Activated CD4-positive, alpha-beta T cell treated with anti-CD3 and anti-CD28 coated beads, Interleukin-2, Interleukin-4, amounts not matched to agents 100 ng/mL and 50 ng/mL, durations not matched to agents 16 hours and 8 hours (primary cell): ENCODE measurements at places on chromosomes 6 and 20.

DNA sequence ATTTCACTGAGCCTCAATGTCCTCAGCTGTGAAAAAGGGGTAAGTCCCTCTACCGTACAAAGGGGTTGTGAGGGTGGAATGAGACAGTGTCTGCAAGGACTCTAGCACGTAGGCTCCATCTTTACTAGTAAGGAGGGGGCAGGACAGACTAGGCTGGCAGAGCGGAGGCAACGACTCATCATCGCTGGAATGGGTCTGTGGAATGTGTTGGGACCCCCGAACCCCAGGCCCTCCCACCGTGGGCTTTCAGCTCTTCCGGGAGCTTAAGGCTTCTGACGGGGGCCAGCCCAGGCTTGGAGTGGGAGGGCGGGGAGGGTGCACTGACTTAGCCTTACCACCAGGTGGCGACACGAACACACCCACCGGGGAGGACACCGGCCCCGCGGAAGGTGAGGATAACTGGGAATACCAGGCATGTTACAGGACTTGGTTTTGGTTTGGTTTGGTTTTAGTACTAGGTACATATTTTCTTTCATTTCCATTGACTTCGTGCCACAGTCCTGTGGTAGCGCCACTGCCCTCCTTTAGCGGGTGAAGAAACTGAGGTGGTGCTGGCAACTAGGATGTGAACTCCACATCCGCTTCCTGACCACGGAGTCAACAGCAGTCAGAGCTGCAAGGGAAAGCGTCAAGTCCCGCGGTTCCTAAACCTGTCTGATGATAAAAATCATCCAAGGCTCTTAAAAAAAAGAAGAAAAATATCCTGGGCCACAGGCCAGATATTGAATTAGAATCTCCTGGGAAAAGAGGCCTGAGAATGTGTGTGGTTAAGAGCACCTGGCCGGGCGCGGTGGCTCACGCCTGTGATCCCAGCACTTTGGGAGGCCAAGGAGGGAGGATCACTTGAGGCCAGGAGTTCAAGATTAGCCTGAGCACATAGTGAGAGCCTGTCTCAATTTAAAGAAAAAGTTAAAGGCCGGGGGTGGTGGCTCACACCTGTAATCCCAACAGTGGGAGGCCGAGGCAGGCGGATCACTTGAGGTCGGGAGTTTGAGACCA, 10.3 kb upstream of the TULP1 start:
- peak; percentile 75 for DNase-seq

- no peak for DNase-seq
Measured at GRCh38 chr6:167294241-167294640, 3.1 kb downstream of the UNC93A start.

DNA sequence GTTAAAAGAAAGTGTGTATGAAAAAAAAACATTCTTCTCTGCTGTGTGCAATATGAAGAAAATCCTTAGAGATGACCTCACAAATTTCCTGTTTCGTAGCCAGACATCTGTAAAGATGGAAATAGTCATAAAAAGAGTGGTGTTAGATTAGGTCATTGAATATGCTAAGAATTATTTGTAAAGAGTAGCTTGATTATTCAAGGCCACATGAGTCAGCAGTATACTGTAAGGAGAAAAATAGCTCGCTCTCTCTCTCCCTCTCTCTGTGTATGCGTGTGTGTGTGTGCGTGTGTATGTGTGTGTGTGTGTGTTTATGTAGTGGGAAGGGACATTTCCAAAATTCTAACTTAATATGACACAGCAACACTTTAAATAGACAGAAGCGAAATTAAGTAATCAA, 78.8 kb downstream of the PTCHD4 start:
- no peak for DNase-seq

GRCh38 chr6:110476046-110476849, at the start of gene SLC22A16:
Gene SLC22A16 (minus strand): TSS chr6:110476613. CDS start chr6:110476574, 39 bp downstream.
- DNase-seq, result no peak

DNA sequence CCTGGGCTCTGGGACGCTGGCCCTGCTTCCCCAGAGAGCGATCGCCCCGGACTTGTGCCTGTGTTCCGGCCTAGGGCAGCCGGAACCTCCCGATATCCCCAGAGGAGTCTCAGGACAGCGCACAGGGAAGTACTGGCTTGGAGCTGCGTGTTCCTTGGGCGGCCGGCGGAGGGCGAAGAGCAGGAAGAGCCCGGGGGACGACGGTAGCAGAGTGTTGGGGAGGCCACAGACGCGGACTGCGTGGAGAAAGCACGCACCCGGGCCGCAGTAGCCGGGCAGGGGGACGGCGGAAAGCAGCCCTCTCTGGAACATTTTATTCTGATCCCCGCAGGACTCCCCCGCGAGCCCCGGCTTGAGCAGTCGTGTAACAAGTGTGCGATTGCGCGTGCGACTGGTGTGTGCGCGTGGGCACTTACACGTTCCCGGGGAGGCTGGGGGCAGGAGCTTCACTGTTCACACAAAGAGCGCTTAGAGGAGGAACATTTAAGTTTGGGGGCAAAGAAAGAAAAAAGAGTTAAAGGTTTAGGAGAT, 36.1 kb downstream of the NCR2 start:
- no peak for DNase-seq

DNA sequence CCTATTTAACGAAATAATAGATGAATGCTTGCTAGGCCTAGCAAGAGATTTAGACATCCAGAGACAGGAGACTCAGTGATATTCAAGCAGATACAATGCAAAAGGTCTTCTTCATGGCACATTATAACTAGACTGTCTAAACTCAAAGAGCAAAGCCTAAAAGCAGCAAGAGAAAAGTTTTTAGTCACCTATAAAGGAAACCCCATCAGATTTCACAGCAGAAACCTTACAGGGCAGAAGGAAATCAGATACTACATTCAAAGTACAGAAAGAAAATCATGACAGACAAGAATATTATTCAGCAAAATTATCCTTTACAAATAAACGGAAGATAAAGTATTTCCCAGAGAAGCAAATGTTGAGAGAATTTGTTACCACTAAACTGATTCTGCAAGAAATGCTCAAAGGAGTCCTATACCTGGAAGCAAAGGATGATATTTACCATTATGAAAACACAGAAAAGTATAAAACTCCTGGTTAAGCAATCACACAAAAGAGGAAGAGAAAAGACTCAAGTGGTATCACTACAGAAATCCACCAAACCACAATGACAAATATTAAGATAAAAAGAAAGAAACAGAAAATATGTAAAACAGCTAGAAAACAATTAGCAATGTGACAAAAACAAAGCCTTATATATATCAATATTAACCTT, 333.7 kb downstream of the MEI4 start:
- no peak for DNase-seq

- DNase-seq, result no peak
Measured at GRCh38 chr20:33746325-33746998, 14.7 kb downstream of the ZNF341 start.

GRCh38 chr20:46435146-46435545, 28.7 kb upstream of the ELMO2 start:
- DNase-seq, result no peak

- DNase-seq, result no peak
Measured at GRCh38 chr6:10414756-10415616, at the start of gene TFAP2A. Gene TFAP2A (minus strand): TSS chr6:10415074. CDS start chr6:10414991, 83 bp downstream.

DNA sequence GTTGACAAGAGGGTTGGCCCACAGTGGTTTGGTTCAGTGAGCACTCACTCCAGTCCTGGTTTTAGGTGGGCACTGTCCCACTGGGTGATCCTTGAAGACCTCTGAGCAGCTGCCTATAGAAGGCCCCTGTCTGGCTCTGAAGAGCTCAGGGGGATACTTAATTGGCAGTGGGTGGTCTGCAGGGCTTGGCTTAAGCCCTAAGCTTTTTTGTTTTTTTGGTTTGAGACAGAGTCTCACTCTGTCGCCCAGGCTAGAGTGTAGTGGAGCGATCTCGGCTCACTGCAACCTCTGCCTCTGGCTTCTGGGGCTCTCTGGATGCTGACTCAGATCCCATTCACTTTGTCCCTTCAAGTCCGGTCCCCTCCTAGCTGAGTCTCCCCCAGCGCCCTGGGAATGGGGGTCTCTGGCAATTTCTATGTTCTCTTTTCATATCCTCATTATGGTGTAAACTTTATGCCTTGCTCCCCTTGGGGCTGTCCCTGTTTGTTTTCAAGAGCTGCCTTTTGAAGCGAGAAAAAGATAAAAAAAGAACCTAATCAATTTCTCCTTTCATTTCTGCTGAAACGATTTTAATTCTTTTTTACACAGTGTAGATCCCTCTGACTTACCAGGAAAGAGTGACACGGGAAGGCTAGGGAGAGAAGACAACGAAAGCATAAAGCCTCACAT, 12.2 kb upstream of the KCNG1 start:
- DNase-seq, result no peak

- no peak for DNase-seq
Measured at GRCh38 chr6:166484863-166485262, 101.6 kb downstream of the RAMACL start.

- no peak for DNase-seq
Measured at GRCh38 chr20:931401-931800, 15.3 kb upstream of the ANGPT4 start.

DNA sequence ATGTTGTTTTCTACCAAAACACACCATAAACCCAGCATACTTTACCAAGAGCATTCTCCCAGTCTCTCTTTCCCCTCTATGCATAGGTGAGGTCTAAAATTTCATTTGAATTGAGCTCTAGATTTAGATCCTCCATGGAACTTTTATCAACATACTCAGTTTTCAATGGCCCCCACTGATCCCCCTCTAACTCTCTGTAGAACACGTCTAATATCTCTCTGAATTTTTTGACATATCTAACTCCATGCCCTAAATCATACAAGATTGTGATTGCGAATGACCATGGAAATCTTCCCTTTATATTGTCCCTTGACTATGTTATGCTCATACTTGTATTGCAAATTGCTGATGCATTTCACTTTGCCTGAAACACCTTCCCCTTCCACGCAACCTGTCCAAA, 38.1 kb upstream of the HBS1L start:
- no peak for DNase-seq

GRCh38 chr6:89483111-89483720, 50.3 kb downstream of the ANKRD6 start:
- DNase-seq, result no peak

GRCh38 chr6:37536491-37537190, 36.9 kb upstream of the CCDC167 start:
- DNase-seq, result no peak

DNA sequence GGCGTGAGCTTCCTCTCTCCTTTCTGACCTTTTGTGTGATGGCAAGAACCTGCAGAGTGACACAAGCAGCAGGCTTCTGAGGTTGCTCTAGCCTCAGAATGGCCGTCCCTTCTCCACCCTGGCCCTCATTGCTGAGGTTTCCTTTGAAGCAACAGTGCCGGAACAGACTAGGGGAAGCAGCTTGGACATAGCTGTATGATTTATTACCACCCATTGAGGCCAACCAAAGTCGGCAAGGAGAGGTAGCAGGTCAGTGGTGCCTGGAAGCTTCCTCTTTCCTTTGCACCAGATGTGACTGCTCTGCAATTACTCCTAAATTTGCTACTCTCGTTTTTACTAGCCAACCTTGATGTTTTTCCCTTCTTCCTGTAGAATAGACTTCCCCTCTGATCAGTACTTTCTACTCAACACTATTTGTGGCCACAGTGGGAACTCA, 31.4 kb downstream of the PTPN1 start:
- DNase-seq, result no peak

DNA sequence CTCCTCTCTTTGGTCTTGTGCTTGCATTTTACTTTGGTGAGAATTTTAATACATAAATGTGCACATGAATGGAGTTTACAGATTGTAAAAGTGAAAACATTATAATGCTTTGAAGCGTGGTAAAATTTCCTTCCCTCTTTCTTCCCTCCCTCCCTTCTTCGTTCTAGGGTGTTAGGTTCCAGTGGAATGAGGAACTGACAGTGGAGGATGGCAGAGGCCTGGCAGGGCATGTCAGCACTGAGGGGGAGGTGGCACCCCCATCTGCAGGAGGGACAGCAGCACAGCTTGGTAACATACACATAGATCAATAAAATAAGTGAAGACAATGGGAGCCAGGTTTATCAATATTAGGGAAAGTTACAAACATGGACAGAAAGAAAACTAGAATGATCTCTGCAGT, 47.5 kb downstream of the RNASET2 start:
- no peak for DNase-seq

DNA sequence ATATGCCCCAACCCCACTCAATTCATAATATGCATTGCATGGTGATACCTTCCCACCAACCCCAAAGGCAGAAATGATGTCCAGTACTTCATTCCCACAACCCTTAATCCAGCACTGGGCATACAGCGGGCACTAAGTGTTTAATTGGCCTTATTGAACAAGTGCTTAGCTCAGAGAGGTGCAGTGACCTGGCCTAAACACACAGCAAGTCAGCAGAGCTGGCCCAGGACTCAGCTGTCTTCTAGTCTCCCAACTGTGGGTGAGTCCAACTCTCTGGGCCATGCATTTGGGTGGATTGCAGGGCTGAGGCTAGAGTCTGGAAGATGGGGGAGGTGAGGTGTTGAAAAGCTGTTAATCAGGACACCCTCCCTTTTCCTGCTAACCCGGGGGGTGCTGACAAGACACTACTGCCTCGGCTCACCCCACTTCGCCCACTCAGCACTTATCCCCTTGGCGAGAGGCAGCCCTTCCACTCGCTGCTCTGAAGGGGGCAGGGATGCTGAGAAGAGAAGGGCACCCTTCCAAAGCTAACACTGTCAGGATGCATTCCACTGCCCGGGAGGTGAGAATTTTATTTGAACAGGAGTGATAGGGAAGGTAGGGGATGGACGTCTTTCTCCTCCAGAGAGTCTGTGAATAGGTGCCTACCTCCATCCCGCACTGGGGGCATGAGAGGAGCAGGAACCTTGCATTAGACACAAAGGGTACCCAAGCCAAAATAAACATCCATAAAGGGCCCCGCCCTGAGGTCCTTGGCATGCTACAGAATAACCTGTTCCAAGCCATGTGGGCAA, 14.2 kb downstream of the KCNK5 start:
- no peak for DNase-seq

DNA sequence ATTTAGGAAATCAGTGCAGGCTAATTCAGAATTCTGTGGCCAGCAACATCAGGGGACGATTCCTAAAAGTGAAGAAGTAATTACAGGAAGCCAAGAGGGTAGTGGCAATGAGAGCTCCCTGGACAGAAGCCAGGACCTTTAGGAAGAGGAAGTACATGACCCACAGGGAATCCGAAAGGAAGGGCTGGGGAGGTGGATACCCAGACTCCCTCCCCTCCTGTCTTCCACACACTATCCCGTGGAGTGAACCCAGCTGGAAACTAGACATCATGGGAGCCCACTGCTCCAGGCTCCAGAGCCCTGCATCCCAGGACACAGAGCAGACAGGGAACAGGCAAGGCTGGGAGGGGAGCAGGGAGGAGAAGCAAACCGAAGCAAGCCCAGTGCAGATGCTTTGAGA, 83.0 kb downstream of the SNX5 start:
- DNase-seq, result no peak

GRCh38 chr6:124132256-124132655, 328.6 kb downstream of the NKAIN2 start:
- DNase-seq, result no peak

- no peak for DNase-seq
Measured at GRCh38 chr6:155521719-155522118, 66.1 kb upstream of the NOX3 start.
